Stimulated activated CD4-positive, alpha-beta T cell treated with anti-CD3 and anti-CD28 coated beads, TNF-alpha, amount 100 ng/mL, for 1 hour (primary cell): ENCODE measurements at places on chromosomes 4 and X.

DNA sequence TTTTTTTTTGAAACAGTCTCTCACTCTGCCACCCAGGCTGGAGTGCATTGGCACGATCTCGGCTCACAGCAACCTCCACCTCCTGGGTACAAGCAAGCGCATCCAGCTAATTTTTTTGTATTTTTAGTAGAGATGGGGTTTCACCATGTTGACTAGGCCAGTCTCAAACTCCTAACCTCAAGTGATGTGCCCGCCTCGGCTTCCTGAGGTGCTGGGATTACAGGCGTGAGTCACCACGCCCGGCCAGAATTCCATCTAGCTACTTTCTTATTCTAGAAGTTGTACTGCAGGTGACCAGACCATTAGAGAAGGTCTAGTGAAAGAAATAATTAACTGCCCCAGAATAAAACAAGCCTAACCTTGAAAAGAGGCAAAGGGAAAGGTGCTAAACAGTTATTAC is 2.3 kb downstream of the LRBA start:
- no peak for DNase-seq

DNA sequence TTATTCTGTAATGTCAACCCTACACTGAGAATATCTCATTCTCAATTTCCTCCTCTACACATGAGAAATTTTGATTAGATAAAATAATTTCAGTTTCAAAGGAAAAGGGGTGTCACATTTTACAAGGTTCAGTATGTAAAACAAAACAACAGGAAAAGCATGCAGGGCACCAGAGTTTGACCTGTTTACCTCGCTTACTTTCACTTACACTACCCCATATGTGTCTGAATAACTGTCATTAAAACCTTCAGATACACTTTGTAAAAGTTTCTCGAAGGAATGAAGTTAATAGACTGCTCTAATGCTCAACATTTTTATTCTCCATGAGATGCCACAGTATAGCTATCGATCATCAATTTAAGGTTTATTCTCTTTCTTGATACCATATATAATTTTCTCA is 12.3 kb upstream of the PCDH10 start:
- DNase-seq = no peak

- no peak for DNase-seq
Measured at GRCh38 chr4:138602664-138603063, 360.5 kb upstream of the SLC7A11 start.

- no peak for DNase-seq
Measured at GRCh38 chrX:55794405-55794804, 76.9 kb downstream of the RRAGB start.

- peak; percentile 69 for DNase-seq
Measured at GRCh38 chrX:46446727-46447378, 98.4 kb downstream of the ZNF674 start.

GRCh38 chr4:113273721-113274220 is 224.3 kb downstream of the ANK2 start:
- no peak for DNase-seq

GRCh38 chr4:174828845-174829701 is at the start of gene GLRA3:
GLRA3 (minus strand) TSS chr4:174829247; CDS start chr4:174828811, 436 bp downstream.
- no peak for DNase-seq

DNA sequence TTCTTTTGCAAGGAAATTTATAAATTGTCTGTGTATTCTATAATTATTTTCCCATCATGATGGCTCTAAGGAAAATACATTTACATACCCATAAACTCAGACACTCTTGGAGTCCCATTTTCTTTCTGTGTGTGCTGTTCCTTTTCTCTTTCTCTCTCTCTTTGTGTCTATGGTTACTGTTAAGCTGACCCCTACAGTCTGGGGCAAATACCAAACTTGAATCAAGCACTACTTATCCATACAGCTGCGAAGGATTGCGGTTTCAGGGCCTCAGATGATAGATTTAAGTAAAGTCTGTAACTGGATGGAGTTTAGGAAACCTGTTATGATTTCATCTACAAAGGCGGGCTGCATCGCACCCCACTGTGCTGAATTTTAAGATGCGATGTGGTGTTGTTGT is 150.2 kb downstream of the SHROOM3 start:
- no peak for DNase-seq

- no peak for DNase-seq
Measured at GRCh38 chr4:135927651-135928050, 1604.6 kb downstream of the PCDH18 start.

DNA sequence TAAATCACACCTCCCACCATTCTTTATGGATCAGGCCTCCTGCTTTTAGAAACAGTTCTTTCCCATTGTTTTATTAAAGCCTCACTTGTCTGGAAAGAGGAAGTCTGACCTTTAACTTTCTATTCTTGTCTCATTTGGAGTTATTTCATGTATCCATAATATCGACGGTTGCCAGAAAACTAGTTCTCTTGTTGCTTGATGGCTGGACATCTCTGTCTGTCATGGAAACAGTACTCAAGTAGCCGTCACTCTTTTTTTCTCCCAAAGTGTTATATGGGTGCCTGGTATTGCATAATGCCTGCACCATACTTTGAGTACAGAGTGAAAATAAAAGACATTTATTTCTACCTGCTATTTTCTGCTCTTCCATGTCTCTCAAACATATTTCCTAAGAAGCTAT is 61.4 kb downstream of the PHEX start:
- DNase-seq = no peak

- DNase-seq = no peak
Measured at GRCh38 chr4:181807771-181808170, 435.4 kb upstream of the TENM3 start.

DNA sequence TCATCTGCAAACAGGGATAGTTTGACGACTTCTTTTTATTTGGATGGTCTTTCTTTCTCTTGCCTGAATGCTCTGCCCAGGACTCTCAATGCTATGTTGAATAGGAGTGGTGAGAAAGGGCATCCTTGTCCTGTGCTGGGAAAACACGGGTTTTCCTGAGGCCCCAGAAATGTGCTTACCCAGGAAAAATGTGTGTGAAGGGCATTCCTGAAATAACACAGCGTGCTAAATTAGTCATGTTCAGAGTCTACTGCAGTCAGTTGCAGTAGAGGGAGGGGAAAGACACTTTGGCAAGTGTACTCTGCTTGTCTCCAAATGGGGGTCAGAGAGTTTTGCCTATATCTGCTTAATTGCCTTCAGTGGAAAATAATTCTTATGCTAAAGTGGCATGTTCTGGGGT is 153.9 kb downstream of the CCNG2 start:
- DNase-seq = no peak

DNA sequence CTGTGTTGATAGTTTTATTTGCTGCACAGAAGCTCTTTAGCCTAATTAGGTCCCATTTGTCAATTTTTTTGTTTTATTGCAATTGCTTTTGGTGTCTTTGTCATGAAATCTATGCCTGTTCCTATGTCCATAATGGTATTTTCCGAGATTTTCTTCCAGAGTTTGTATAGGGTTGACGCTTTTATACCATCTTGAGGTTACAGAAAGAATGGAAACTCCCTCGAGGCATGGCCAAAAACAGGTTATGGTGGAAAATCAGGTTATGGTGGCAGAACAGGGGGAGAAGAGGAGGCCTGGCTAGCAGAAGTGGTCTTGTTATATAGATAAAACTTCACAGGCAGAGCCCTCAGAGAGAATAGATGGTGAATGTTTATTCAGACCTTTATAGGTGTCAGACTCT is 21.6 kb downstream of the OPHN1 start:
- no peak for DNase-seq

GRCh38 chr4:145178740-145179280 is 1.6 kb downstream of the OTUD4 start:
- DNase-seq = no peak

- no peak for DNase-seq
Measured at GRCh38 chrX:103849558-103849957, 17.5 kb upstream of the RAB9B start.

- DNase-seq = no peak
Measured at GRCh38 chr4:17166954-17167353, 268.5 kb upstream of the LDB2 start.

DNA sequence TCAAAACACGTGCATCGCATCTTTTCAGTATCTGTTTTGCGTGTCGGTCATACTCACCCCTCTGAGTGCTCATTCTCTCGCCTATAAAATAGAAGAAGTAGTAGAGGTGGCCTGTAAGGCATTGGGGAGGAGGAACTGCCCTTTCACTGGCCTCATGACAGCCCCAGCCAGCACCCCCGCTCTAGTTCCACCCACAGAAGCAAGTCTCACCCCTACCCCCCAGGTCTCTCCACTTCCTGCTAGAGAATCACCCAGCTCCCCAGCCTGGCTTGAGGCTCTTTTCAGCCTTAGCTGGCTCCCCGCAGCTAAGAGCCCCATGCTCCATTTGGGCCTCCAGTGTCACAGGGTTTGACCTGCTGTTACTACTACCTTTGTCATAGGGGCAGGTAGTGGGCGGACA is 11.8 kb downstream of the HDAC6 start:
- no peak for DNase-seq

DNA sequence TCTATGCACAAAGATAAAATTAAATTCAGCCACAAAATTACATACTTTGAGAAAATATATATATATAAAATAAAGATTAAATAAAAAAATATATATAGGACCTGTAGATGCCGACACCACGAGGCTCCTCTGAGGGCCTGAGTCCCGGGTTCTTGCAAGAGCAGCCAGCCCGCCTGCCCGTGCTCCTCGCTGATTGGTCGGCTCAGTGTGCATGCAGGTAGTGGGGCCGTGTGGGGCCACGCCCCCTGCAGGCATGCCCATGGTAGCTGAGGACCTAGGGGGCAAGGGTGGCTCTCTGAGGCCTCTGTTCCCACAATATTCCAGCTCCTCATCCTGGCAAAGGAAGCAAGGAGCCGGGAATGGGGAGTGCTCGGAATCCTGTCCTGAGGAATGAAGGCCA is 80.5 kb upstream of the AMELX start:
- no peak for DNase-seq

DNA sequence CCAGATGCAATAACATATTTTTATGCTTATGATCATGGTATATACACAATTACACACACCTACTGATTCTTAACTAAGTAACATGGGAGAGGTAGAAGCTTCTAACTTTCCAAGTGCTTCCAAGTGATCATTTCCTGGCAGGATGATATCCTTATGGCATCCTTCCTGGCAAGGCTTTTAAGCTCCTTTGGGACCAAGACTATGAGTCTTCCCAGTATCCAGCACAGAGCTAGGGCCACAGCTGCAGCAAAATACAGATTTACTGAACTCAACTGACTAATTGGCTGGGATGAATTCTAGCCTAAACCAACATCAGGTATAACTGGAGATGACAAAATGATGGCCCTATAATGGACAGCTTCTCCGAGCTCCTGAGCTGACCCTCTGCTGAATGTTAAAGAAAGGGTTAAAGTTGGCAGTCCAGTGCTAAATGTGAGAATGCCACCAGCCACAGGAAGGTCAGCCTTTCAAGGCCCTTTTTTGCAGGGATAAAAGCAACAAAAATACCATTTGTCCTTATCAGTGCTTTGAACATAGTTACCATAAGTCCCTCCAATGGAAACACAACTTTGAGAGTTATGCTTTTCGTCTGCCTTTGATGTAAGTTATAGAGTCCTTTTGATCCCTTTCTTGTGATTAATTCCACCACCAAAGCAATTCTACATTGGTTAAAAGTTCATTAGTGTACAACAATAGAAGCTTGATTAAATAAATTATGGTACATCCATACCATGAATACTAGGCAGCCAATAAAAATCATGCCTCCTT is 73.4 kb downstream of the MGST2 start:
- no peak for DNase-seq

DNA sequence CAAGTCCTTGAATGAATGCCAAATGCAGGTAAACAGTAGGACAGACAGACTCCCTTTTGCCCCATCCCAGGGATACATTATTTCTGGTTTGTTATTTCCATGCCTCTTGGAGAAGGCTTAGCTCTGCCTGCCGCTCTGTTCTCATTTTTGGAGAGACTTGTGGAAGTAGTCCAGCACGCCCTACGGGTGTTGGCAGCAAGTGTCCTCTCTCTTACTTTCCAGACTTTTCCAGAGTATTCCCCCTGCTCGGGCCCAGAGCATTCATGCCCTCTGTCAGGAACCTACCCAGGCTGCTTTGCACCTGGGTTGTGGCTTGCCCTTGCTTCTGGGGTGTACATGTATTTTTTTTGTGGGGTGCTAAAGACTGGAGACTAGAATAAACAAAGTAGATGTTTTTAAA is 15.3 kb downstream of the SLC34A2 start:
- DNase-seq = no peak

DNA sequence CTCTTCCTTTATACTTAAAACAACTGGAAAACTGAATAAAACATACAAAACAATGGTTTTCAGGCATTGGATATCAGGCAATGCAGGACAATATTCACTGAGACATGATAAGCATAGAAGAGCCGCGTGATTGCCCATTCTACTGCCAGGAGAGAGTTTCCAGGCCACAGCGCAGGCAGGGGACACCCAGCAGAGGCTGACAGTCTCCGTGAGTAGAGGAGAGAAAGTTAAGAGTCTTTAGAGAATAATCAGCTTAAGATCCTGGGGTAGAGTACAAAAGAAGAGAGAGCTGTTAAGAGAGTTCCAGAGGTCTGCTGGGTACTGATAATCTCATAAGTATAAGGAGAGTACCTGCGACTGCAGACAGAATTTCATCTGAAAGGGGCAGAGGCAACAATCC is 18.4 kb upstream of the FRAS1 start:
- DNase-seq = no peak

GRCh38 chr4:36772154-36772516 is 472.4 kb upstream of the NWD2 start:
- no peak for DNase-seq

DNA sequence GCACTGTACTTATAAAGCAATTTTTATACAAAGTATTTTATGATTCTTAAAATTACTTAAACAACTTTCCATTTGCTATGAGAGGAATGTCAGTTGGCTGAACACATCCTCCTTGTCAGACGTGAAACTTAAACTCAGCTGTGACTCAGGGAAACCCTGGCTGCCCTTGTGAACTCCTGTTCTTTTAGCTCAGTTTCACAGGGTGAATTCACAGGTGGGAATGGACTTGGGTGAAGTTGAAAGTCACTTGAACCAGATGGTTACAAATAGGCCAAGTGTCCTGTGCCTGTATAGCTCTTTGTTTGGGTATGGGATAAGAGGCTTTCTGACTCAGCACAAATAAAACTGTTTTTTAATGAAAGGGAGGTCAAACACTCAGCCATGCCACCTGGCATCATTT is 67.4 kb upstream of the FAM47B start:
- no peak for DNase-seq

GRCh38 chr4:90215286-90215685 is 88.1 kb downstream of the CCSER1 start:
- DNase-seq = no peak

- DNase-seq = no peak
Measured at GRCh38 chr4:152534541-152535359, 1.1 kb downstream of the FBXW7 start.

DNA sequence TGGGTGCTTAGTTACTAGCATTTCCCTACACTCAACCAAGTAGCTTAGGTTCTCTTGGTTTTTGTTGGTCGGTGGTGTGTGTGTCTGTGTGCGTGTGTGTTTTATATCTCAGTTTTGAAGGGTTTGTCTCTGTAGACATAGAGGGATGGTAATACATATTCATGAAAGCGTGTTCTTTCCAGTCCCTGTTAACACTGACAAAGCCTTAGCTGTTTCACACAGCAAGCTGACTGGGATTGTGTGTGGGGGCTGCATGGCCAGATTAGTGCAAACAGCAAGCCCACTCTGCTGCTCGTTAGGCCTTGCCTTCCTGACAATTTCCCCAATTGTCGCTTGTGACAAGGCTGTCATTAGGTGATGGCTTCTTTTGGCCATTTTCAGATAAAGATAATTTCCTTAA is 43.9 kb downstream of the ALPK1 start:
- no peak for DNase-seq
